AG10803 (cell line): ENCODE measurements at places on chromosomes 6 and 20.

DNA sequence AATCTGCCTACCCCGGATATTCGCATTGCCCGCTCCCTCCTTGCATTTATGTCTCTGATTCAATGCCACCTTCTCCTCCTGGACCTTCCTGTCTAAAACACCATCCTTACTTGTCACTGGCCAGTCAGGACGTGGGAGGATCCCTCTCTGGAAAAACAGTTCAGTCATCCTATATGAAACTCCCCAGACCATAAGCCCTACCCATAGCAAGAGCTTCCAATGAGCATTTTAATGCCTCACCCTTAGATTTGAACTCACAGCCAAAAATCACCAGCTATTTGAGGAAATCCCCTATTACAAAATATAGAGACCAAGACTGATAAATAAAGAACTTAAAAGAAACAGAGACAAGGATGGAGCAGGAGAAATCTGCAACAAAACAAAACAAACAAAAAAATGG lies 86.4 kb downstream of the SHLD1 start:
- no peak for DNase-seq

- peak; percentile 94 for DNase-seq
These were observed 505.8 kb upstream of the MARCKS start for GRCh38 chr6:113351173-113351834.

DNA sequence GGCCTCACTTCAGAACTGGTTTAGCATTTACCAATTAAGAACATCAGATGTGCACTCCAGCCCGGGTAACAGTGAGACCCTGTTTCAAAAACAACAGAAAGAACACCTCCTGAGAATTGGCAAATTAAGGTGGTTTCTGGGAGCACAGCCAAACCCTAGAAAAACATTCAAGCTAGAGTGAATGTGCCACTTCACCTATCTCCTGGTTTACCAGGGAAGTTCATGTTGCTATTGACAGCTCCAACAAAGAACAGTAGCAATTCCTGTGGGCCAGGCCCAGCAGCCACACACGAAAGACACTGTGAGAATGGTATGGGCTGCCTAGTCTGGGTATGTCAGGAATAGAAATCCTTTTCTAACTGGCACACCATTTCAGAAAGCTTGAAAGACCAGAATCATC lies 4.9 kb downstream of the POLR1C start:
- no peak for DNase-seq

DNA sequence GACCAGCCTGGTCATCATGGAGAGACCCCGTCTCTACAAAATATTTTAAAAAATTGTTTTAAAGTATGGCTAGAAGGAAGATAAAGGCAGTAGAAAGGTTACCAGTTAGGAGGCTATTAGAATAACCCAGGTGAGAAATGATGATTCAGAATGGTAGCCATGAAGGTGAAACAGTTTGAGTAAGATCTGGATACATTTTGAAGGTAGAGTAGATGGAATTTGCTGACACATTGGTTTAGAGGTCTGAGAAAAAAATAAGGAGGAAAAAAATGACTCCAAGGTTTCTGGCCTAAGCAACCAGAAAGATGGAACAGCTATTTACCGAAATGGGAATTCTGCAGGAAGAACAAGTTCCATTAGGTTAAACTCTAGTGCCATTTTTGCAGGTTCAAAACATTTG lies 167.9 kb upstream of the TAB2 start:
- DNase-seq: no peak

DNA sequence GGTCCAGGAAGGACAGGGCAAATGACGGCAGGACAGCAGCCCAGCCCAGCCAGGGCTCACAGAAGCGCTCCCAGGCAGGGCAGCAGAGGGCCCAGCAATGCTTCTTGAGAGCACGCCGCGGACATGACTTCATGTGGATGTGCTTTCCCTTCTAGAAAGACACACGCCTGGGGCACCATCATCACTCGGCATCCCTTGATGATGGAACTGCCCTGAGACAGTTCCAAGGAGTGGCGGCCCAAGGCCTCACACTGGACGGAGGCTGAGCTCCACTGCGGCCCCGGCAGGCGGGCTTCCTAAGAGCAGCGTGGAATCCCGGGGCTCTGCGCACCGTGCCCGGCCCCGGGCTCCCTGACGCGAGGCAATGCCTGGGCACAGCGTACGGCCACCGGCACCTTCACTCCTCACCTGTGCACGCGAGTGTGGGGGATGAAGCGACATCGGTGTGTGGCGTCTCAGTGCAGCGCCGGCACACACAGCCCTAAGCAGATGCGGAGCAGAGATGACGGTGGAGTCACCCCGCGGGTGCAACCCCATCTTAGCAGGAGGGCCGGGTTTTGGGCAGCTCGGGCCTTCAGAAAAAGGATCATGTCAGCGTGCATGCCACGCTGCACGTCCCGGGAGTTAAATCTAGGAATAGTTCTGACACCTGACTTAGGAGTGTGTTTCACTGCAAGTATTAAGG lies 86.6 kb downstream of the THBS2 start:
- no peak for DNase-seq

GRCh38 chr20:63567386-63568169 lies 6.5 kb downstream of the HELZ2 start:
- no peak for DNase-seq

DNA sequence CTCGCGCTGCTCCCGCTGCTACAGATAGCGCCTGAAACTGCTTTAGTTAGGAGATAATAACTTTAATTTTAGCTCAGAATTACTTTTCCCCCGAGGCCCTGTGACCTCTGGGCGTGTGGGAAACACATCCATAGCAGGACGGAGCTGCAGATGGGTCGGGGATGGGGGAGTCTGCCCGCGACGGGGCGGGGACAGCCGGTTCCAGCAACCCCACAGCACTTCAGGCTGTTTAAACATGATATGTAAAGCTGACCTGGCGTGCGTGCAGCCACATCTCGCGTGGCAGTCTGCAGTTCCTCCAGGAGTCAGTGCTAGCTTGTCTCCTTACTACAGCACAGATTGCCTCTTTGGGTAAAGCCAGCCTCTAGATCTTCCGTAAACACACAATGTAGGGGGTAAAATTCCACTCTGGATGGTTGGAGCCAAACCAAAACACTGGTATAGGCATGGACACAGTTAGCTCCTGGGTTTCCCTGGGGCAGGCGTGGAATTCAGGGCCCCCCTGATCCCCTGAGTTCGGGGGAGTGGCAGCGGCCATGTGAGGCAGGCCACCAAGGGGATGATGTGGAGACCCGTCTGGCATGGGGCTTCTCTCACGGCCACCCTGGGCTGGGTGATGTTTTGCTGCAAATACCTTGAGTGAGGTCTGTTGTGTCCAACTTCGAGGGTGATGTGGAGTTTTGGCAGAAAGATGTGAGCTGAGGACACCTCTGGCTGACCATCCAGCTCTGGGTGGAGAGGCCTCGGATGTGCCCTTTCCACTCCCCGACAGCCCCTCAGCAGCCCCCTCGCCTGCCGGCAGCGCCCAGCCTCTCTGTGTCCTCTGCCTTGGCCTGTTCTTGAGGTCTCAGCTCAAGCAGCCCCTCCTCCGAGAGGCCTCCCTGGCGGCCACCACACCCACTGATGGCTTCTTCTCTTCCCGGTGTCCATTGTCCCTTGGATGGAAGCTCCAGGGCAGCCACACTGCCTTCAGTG lies 214.5 kb downstream of the TAF4 start:
- DNase-seq: no peak
